ENCODE measurements at places on chromosomes 13 and 19. TPM values are rescaled to one million over a fixed set of nuclear protein-coding genes. Genes with fewer than 3 reads are reported as not detected.

TEX101 gene
- not detected for total RNA-seq

MTUS2 gene
- total RNA-seq: not detected

SELENOV gene
- total RNA-seq: not detected

FGF22 gene
- total RNA-seq: not detected

RUBCNL gene
- 0.20 TPM for total RNA-seq

SIGLEC8 gene
- total RNA-seq: not detected

SIGLEC10 gene
- total RNA-seq: not detected

PCDH8 gene
- total RNA-seq: under 0.01 TPM

KLK14 gene
- not detected for total RNA-seq

ATP8B3 gene
- 0.65 TPM for total RNA-seq

CPB2 gene
- total RNA-seq: not detected

SPACA4 gene
- total RNA-seq: not detected

C1QTNF9 gene
- total RNA-seq: not detected

PINLYP gene
- total RNA-seq: 4.6 TPM

ZNF793 gene
- 0.65 TPM for total RNA-seq

VAV1 gene
- not detected for total RNA-seq

PROZ gene
- total RNA-seq: 0.20 TPM

GIPC3 gene
- total RNA-seq: 0.65 TPM

GZMM gene
- total RNA-seq: not detected

LHB gene
- not detected for total RNA-seq

PCSK4 gene
- 0.44 TPM for total RNA-seq

APC2 gene
- total RNA-seq: under 0.01 TPM

SPTBN4 gene
- 0.22 TPM for total RNA-seq

CACNA1A gene
- 0.20 TPM for total RNA-seq

CD209 gene
- not detected for total RNA-seq

FCER2 gene
- not detected for total RNA-seq

SULT2A1 gene
- total RNA-seq: not detected

KLF1 gene
- total RNA-seq: not detected

NLRP9 gene
- not detected for total RNA-seq

MAB21L1 gene
- not detected for total RNA-seq

CEACAM6 gene
- total RNA-seq: not detected

AP1M2 gene
- total RNA-seq: not detected

ATP5F1D gene
- total RNA-seq: 15.7 TPM

KISS1R gene
- not detected for total RNA-seq

ERCC5 gene
- 39.4 TPM for total RNA-seq

All from lung microvascular endothelial cell (primary cell).